ENCODE measurements at places on chromosomes 5 and 9.

DNA sequence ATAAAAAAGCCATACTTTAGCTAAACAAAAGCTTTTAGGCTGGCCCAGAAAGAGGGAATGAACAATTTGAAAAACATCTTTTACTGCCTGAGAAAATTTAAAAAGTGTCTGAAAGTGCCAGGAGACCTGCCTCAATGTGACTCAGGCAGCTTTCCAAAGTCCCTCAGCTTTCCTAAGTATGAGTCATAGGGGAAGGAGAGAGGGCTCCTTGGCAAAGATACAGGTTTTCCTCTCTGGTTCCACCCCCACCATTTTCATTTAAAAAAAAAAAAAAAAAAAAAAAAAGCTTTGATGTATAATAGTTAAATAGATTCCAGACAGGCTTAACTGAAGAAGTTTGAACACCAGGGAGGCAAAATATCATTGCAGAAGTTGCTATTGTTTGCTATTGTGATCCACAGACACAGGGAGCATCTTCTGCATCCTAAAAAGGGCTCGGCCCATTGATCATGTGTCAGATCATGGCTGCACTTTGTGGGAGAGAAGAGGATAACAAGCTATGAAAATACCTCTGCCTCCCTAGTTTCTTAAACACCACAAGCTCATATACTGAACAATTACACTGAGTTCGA, 71.5 kb downstream of the MRPS27 start:
- no peak for DNase-seq

DNA sequence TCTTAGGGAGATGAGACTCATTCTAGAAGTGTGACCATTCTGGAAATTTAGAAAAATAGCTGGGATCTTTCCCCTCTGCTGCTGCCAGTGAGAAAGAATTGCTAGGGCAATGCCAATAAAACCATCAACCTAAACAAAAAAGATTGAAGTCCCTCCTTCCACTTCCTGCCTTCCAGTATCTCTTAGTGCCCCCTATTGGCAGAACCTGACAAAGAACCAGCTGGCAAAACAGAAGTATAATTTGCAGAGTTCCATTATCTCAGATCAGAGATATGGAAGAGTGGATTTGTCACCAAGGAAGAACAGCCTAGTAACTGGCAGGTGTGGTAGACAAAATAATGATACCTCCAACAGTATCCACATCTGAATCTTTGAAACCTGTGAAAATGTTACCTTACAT, 13.8 kb upstream of the PLCXD3 start:
- no peak for DNase-seq

- no peak for DNase-seq
Measured at GRCh38 chr5:67089200-67089725, 107.3 kb downstream of the CD180 start.

GRCh38 chr5:41290810-41291209, 77.5 kb upstream of the C6 start:
- DNase-seq, result no peak

DNA sequence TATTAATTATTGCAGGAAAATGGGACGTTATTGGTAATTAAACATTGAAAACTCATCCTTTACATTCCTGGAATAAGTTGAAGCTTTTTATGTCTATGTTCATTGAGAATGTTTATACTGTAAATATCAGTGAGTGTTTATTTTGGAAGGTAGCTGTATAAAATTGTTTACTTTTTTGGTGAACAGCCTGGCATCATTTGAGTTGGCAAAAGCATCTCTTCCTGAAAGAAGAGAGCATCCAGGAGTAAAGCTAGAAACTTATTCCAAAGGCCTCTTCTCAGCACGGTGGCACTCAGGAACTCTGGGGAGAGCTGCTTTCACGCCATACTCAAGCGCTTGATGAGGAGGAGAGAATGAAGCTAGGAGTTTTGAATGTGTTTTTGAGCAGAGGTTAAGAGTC, 79.9 kb downstream of the GAPVD1 start:
- no peak for DNase-seq

DNA sequence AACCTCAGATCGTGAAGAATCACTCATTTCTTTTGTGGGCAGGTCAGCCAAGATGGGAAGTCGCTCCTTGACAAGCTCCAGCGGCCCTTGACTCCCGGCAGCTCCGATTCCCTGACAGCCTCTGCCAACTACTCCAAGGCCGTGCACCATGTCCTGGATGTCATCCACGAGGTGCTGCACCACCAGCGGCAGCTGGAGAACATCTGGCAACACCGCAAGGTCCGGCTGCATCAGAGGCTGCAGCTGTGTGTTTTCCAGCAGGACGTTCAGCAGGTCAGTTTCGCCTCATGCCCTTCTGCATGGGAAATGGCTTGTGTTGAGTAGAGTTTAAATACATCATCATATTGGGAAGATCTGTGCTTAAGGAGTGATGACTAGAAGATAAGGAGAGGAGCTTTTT, 173.3 kb downstream of the TRIO start:
- DNase-seq, result no peak

DNA sequence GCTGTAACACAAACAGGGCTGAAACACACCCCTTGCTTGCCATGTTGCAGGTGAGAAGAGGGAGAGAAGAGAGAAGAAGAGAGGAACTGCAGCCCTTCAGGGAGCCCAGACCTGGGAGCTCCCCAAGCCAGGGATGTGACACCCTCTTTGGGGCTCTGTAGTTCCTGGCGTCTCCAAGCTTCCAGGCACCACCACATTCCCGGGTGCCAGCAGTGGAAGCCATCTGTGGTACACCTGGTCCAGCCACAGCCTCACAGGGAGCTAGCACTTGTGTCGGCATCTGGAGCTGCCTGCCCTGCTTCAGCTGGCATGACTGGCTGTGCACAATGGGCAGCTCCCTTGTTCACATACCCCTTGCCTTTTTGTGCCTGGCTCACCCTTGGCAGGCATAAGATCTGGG, 182.1 kb downstream of the DEPDC1B start:
- DNase-seq, result no peak

GRCh38 chr9:127210851-127211730, 53.5 kb upstream of the GARNL3 start:
- DNase-seq, result no peak

DNA sequence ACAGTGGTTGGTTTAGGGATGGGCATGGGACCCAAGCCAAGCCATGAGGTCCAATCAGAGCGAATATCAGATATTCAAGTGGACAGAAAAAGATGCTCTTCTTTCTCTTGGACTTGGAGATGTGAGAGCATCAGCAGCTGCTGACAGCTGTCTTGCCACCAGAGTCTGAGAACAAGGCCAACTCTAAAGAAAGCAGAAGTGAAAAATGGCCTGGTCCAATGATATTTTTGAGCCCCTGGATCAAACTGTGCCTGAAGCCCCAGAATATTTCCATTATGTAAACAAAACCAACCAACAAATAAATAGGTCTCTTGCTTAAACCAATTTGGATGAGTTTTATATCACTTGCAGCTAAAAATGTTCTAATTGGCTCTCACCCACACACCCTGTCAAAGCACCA, 30.7 kb upstream of the JADE2 start:
- no peak for DNase-seq

GRCh38 chr9:137387114-137387890, 35.7 kb downstream of the EXD3 start:
- no peak for DNase-seq

GRCh38 chr5:158698023-158698639, 401.6 kb downstream of the EBF1 start:
- no peak for DNase-seq

- DNase-seq, result no peak
Measured at GRCh38 chr9:26756881-26757280, 135.7 kb downstream of the CAAP1 start.

- no peak for DNase-seq
Measured at GRCh38 chr5:159605585-159605984, 275.3 kb upstream of the IL12B start.

GRCh38 chr5:59361454-59361853, 532.1 kb downstream of the PDE4D start:
- no peak for DNase-seq

- DNase-seq, result no peak
Measured at GRCh38 chr9:110140276-110140675, 67.7 kb downstream of the C9orf152 start.

DNA sequence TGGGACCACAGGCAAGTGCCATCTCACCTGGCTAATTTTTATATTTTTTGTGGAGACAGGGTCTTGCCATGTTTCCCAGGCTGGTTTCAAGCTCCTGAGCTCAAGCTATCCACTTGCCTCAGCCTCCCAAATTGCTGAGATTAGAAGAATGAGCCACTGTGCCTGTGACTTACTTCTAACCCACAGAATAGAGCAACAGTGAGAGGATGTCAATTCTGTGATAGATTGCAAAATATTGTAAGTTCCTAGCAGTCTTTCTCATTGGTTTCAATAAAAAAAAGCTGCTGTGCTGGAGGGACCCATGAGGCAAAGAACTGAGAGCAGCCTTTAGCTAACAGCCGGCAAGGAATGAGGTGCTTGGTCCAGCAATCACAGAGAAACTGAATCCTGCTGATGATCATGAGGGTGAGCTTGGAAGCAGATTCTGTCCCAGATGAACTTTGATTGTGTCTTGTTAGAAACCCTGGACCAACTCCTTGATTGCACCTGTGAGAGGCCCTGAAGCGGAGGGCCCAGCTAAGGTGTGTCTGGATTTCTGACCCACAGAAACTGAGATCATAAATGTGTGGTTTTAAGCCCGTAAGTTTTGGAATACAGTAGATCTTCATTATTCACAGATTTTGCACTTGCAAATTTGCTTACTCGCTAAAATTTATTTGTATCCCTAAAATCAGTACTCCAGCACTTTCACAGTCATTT, 149.7 kb downstream of the GCNT1 start:
- DNase-seq, result no peak

DNA sequence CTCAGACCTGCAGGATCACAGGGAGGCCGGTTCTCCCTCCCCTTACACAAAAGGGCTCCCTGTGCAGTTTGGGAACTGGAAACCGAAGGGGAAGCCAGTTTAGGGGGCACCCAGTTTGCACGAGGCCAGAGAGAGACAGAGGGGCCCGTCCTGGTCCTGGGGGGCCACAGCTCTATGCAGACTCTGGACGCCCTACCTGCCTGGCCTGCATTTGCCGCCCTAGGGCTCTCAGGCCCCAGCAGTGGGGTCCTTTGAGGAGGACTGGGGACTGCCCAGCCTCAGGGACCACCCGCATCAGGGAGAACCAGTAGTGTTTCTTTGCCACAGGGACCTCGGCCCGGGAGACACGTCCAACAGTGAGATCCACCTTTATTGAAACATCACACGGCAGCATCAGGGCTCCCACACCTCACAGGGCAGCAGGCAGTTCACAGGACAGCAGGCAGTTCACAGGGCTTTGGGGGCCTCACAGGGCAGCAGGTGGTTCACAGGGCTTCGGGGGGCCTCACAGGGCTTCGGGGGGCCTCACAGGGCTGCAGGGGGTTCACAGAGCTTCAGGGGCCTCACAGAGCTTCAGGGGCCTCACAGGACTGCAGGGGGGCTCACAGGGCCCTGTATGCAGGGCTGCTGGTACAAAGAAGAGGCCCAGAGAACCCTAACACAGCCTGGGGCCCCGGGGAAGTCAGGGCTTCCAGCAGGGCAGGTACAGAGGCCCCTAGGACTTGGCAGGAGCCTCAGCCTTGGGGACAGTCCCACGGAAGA, 648 bp upstream of the NSMF start:
- DNase-seq, result no peak

GRCh38 chr5:39624890-39625289, 200.1 kb upstream of the DAB2 start:
- no peak for DNase-seq

DNA sequence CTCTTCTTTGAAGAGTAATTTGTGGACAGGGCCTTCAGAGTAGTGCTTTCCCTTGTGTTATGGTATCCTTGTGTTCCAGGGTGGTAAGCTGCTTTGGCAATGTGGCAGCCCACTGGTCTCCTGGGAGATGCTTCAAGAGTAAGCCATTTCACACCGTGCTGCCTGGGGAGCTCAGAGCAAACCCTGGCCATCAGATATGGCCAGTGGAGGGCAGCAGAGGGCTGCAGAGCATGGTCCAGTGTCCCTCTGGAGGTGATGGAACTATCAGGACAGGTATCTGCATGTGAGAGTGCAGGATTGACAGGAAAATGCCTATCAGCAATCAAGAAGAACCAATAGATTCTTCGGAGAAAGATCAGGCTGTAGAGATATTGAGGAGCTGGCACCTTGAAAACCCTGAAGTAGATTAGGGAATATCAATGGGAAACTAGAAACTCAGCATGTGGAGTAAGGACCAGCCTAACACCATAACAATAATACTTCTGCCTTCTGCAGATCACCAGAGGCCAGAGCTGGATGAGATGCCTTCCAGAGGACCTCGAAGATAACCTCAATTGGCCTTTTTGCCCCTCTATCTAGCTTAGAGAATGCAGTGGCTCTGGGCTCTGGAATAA, 90.8 kb downstream of the PLPPR1 start:
- DNase-seq, result peak; percentile 83

DNA sequence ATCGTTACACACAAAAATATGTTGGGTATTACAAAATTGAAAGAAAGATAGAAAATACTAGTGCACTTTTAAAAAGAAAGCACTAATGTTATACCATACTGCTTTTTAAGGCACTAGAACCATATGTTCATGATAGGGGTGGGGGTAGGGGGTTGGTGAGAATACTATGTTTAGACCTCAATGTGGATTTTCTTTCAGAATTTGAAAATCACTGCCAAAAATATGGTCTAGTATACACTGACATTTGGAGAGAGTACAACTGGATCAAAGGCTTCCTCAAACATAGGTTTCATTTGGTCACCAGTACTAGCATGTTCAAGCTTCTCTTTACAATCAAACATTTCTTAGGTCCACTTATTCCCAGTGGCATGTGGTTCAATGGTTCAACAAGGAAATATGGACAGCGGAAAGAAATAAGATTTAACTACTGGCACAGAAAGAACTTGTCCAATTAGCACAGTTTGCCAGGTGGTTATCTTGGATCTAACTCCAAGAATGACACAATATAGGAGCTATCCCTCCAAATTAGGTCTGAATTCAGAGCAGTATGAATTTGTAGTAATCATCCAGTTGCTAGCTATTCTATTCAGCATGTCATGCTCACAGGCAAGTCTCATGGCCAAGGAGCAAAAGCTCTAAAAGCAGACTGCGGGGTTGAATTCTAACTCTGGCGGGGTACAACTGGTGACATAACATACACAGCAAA, 139.3 kb downstream of the SLC24A2 start:
- DNase-seq, result no peak
